ENCODE measurements at places on chromosomes 3 and 15. TPM values are rescaled to one million over a fixed set of nuclear protein-coding genes. Genes with fewer than 3 reads are reported as not detected.
A peak's percentile ranks its signal among the peaks of the same experiment; 100 is the strongest.

GRCh38 chr3:126509597-126510307 is 7.8 kb downstream of the UROC1 start:
- DNase-seq, result no peak

GRCh38 chr3:48016301-48016973 is at the start of gene MAP4:
MAP4 (minus strand) TSS chr3:48016416; CDS start chr3:47998860, 17,556 bp downstream.
- DNase-seq, result peak; percentile 34

DNA sequence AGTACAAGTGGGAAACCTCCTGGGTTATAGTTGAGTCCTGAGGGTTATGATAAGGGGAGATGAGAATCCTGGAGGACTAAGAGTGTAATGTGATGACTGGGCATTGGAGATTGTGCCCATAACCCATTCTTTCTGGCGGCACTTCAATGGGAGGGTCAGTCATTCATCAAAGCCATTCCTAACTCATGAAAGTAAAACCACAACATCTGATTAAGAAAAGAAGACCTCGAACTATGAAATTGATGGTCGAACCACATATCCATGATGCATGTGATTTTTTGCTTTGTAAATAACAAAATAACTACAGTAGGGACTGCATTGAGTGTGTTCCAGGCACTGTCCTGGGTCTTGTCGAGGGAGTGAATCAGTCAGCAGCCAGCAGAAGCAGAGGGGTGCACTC is 215.1 kb downstream of the SHQ1 start:
- no peak for DNase-seq

DNA sequence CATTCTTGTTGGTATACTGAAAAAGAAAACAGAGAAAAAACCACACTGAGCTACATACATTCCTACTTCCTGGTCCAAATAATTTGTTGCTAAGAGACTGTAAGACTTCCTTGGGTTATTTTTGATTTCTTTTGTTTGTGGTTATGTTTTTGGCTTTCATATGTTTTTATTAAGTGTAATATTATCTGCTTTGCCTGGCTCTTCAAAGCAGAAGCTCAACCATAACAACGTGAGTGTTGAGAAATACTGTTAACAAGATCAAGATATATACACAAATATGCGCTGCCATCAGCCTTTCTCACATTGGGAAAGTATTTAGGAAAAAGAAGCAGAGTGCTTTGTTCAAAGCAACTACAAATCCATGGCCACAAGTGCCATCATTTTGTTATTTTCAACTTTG is 556.2 kb upstream of the CBLB start:
- DNase-seq, result peak; percentile 81

GRCh38 chr3:61595288-61595687 is 33.9 kb downstream of the PTPRG start:
- DNase-seq, result peak; percentile 35

GRCh38 chr3:150783920-150784746 is 21.2 kb upstream of the SIAH2 start:
- DNase-seq, result no peak

GRCh38 chr3:136595913-136596697 is 156.1 kb downstream of the STAG1 start:
- no peak for DNase-seq

Gene NAA50
- 125 TPM for total RNA-seq
